HT-29 (cell line): ENCODE measurements at places on chromosomes 4 and X. TPM values are rescaled to one million over a fixed set of nuclear protein-coding genes. Genes with fewer than 3 reads are reported as not detected.

- DNase-seq = no peak
Measured at GRCh38 chr4:156422576-156422975, 468.9 kb upstream of the CTSO start.

Gene RRH
- total RNA-seq = not detected in 2 replicates

DNA sequence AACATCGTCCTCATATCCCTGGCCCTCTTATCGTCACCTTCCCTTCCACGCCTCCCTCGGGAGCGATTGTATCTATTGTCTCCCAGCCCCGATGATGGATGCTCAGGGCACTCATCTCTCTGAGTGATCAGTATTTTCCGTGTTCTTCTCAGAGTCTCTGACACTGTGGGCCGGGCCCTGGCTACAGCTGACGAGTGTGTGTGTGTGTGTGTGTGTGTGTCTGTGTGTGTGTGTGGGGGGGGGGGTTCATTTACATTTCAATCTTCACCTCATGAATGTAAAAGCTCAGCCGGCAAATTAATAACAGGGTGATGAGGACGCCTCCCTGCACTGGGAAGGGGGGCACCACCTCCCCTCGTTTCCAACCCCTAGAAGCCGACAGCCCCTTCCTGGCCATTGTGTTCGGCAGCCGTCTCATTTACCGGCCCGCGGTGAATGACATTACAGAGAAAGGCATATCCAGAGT, 159.5 kb downstream of the SHOX start:
- no peak for DNase-seq

DNA sequence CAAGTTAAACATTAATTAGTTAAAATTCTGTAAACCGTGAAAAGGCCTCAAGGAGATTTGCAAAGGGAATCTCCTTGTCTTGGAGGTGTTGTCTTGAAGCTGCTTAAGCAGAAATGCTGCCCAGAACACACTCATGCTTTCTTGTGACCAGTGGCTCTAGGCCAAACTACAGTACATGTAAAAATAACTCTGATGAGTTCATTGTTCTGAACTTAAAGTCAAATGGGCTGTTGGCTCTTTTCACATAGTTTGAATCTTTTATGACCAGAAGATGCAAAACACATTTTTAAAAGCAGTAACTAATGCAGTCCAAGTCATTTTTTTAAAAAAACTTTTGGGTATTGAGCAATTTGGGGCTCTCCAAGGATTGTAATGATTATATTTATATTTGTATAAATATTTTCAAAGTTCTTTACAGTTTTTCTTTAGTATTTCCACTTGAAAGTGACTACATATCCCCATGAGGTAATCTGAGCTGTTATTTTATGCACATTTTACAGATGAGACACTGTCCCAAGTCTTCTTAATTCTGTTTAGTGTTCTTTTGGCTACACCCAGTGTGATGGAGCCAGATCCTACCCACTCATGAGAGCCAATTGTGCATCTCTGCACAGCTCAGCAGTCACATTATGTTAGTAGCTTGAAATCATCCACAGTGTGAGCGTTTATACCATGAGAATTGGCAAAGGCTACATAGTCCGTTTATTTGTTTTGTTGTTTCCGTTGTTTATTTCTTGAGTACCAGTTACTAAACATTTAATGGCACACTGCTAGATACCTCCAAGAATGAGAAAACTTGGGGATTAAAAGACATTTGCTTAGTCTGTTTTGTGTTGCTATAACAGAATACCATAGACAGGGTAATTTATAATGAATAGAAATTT, 112.8 kb upstream of the ATXN3L start:
- no peak for DNase-seq

Gene RTL5
- not detected in 2 replicates for total RNA-seq

Gene FGFR3
- total RNA-seq = 73.4 and 77.0 TPM in 2 replicates

Gene FGD1
- 0.13 and 0.18 TPM in 2 replicates for total RNA-seq

Gene HSD17B13
- not detected in 2 replicates for total RNA-seq

DNA sequence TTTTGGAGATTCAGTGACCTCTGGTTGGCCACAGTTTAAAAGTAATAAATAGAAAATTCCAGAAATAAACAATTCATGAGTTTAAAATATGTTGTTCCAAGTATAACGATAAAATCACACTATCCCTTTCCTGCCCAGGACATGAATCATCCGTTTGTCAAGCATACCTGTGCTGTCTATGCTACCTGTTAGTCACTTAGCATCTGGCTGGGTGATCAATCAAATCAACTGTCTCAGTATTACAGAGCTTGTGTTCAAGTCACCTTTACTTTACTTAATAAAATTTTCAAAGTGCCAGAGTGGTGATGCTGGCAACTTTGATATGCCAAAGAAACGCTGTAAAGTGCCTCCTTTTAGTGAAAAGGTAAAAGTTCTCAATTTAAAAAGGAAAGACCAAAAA, 979.5 kb upstream of the NDST4 start:
- peak; percentile 15 for DNase-seq

- DNase-seq = no peak
Measured at GRCh38 chrX:82029571-82030218, 827.8 kb downstream of the SH3BGRL start.

Gene VCX2
- total RNA-seq = not detected in 2 replicates

DNA sequence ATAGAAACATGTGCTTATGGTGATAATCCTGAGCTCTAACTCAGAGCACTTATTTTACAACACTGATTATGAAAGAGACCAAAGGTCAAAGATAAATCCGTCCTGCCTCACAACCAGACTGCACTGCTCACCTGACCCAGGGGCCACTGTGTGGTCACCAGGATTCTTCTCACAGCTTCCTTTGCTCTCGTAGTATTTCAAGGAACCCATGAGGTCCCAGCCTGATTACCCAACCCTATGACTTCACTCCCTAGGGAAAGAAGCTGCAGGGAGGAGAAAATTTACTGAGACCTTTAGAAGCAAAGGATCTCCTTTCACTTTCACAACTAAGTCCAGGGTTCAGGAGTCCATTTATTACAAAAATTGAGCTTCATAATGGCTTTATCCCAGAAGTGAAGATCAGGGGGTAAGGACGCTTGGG, 9.6 kb downstream of the SLC25A5 start:
- DNase-seq = peak; percentile 46

DNA sequence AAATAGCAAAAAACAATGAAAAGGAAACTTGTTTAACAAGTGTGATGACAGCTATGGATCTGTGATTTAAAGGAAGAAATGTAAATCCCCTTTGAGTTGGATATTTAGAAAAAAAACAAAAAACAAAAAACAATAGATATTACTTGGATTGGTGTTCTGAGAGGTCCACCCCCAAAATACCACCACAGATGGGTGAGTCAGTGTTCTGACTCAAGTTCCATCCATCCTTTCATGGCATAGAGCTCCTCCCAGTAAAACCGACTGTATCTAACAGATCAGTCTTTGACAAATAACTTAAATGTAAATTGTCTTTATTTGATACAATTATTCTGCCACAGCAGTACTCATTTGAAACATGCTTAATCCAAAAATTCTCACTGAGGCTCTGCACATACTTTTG, 27.4 kb downstream of the TMPRSS11B start:
- DNase-seq = no peak

DNA sequence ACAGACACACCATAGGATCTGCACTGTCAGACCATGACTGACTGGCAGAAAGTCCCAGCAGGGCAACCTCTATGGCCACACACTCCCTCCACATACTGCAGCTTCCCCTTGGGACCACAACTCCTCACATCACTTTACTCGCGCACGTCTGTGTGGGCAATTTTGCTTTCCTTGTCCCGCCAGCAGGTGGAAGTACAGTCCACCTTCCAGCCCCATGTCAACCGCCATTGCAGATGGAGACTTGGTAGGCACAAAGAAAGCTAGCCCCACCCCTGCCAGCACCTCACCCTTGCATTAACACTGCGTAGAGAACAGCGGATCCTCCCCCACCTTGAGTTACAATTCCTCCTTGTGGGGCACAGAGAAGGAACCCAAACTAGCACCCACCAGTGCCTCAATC, 74.4 kb upstream of the NAP1L2 start:
- DNase-seq = no peak

GRCh38 chr4:186537843-186538521, 17.4 kb downstream of the MTNR1A start:
- DNase-seq = no peak

Gene CCNQ
- total RNA-seq = 107 and 122 TPM in 2 replicates

DNA sequence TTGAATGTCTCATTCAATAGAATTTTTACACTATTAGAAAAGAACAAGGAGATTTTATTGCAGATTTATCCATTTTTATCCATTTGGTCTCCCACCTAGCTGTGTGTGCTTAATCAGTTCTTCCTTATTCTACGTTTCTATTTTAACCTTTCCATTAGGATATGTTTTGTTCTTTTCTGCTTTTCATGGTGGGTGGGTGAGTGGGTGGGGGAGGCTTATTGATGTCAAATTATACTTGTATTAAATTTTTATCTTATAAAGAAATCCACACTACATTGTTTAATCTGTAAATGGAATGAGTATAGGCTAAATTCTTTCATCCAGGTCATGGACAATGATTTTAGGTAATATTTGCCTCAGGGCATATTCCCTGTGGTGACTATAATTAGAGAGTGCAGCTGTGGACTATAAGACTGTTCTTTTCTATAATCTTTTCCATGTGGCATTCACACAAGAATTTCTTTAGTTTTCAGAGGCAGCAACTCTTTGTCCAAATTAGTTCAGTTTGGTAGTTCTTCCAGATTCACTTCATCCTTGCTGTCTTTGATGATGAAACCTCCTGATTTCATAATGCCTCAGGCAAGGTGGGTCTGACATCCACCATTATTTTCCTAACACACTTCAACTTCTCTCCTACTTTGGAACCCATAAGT, 2451.8 kb downstream of the PCDH7 start:
- no peak for DNase-seq

Gene RPA4
- 1.1 and 1.9 TPM in 2 replicates for total RNA-seq

Gene SLC16A2
- total RNA-seq = not detected in 2 replicates

Gene CYSLTR1
- not detected in 2 replicates for total RNA-seq

DNA sequence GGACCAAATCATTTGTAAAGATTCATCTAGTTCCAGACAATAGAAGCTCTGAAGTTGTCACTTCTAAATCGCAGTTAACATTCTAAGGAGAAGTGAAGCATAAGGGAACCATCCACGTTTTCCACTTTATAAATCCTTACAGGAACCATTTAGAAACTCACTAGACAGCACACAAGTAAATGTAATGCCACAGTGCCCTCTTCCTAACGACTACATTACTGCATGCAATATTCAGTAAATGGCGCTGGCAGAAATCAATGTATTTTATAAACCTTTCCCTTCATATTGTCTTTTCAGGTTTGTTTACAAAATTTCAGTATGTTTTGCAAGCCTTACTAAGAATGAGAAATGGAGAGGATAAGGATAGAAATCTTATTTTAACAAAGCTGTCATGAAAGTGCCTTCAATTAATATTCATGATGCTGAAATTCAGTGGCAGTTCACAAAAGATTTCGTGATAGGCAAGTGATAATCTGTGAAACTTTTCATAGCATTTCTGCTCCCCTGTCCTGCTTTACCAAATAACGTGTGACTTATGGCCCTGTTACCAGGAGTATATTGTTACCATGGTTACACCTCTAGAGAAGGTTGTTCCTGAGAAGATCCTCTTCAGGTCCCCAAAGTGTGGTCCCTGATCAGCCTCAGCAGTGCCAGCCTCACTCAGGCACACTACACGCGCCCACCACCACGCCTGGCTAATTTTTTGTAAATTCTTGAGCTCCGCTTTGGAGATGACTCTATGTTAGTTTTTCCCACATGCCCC, 54.2 kb downstream of the TMA16 start:
- DNase-seq = peak; percentile 52

Gene HAND2
- not detected in 2 replicates for total RNA-seq

Gene NDNF
- 0.64 TPM in 1 of 2 replicates, not detected in the other for total RNA-seq

DNA sequence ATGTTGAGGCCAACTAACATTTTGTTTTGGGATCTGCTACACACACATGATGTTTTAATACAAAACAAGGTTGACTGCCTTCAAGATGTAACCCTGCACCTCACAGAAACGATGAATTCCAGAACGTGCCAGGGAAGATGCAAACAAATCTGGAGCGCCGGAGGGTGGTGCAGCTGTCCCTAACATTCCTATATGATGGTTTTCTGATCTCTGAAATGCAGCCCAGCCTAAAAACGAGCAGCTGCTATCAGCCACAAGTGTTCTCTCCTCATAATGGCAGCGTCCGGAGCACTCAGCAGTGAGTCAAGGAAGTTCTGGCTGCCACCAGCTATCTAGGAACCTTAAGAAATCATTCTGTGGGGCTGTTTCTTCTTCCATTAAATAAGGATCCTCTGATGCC, 333.4 kb downstream of the NR3C2 start:
- DNase-seq = no peak

GRCh38 chr4:38290366-38290765, 330.2 kb downstream of the PTTG2 start:
- no peak for DNase-seq
